ENCODE measurements at places on chromosomes 12 and 14.

DNA sequence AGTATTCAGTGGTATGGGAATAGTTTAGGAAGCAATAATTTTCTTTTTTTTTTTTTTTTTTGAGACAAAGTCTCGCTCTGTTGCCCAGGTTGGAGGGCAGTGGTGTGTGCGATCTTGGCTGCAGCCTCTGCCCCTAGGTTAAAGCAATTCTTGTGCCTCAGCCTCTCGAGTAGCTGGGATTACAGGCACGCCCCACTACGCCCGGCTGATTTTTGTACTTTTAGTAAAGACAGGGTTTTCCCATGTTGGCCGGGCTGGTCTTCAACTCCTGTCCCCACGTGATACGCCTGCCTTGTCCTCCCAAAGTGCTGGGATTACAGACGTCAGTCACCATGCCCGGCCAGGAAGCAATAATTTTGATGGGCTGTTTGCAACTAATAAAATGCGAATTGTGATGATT is 62.1 kb downstream of the ATG14 start:
- DNase-seq, result no peak

GRCh38 chr12:25583545-25583944 is 30.5 kb upstream of the LMNTD1 start:
- no peak for DNase-seq

- no peak for DNase-seq
These were observed 8.4 kb downstream of the FAM186A start for GRCh38 chr12:50387972-50388478.

GRCh38 chr14:68384881-68385280 is 408.0 kb downstream of the ZFP36L1 start:
- DNase-seq, result no peak

- DNase-seq, result no peak
These were observed 92.0 kb downstream of the ITPR2 start for GRCh38 chr12:26740991-26741390.

DNA sequence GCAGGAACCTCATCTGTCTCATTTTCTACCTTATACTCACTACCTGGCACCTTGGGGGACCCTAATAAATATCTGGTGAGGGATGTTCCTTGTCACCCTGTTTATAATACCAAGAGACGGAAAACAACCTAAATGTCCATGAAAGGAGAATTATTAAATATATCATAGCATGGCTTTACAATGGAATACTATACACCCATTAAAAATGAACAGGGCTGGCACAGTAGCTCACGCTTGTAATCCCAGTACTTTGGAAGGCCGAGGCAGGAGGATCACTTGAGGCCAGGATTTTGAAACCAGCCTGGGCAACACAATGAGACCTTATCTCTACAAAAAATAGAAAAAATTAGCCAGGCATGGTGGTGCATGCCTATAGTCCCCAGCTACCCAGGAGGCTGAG is 34.3 kb upstream of the SPPL3 start:
- no peak for DNase-seq

- no peak for DNase-seq
These were observed 21.2 kb downstream of the GPHB5 start for GRCh38 chr14:63297372-63298063.

GRCh38 chr14:102442241-102443211 is 67.0 kb downstream of the ANKRD9 start:
- no peak for DNase-seq

- no peak for DNase-seq
These were observed 57.7 kb downstream of the ARF6 start for GRCh38 chr14:49950275-49951228.

GRCh38 chr12:75479963-75480461 is 543 bp upstream of the GLIPR1 start:
- DNase-seq, result no peak

GRCh38 chr14:100091386-100091785 is 26.2 kb downstream of the EVL start:
- no peak for DNase-seq

GRCh38 chr14:85057221-85057620 is 472.7 kb upstream of the FLRT2 start:
- DNase-seq, result no peak

GRCh38 chr12:114371250-114371649 is 34.7 kb downstream of the TBX5 start:
- DNase-seq, result no peak

DNA sequence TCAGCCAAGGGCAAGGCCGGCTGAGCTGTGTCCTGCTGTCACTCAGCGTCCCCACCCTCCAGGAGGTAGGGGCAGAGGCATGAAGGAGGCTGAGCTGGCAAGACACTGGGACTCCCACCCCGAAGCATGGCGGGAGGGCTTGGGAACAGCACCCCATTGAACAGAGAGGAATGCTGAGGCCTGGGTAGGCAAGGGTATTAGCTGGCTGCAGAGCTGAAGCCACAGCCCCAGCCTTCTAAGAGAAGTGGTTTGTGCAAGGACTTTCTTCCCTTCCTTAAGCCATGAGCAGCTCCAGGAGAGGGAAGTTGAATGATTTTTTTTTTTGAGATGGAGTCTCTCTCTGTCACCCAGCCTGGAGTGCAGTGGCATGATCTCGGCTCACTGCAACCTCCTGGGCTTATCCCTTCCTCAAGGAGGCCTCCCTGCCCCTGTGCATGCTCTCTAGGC is 6.6 kb upstream of the CFAP73 start:
- DNase-seq, result no peak

DNA sequence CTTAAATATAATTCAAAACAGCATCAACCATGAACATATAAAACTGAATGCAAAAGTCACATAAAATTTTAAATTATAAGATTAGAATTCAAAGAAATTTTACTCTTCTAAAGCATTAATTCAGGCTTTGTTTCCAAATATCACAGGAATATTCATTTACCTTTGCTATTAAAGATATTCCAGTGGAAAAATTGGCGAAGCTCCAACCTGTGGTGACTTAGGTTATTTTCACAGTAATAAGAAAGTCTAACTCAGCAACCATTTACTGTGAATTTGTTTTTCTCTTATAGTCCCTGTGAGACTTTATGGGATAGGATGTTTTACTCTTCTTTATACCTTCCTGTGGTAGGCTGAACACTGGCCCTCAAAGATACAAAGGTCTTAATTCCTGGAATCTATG is 3.2 kb downstream of the WDR89 start:
- DNase-seq, result no peak

DNA sequence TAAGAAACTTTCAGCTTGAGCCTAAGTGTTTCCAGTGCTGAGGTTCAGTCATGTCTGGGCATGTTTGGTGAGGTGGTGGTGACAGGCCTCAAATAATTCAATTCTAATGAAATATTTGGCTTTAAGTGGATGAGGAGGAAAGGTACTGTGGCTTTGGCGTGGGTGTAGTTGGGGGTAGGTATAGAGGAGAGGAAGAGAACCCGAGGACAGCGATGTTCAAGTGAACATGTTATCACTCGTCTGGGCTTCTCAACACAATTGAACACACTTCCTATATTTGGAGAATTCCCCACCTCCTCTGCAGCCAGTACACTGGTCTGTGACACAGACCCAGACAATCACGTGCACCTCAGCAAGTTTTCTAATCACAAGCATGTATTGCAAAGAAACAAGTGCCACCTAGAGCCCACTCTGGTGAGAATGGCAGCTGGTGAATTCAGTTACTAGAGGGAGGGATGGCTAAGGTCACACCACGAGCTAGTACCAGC is 53.0 kb downstream of the IFNG-AS1 start:
- DNase-seq, result no peak

- no peak for DNase-seq
These were observed 154.0 kb downstream of the SOX5 start for GRCh38 chr12:23795494-23795893.

- DNase-seq, result no peak
These were observed 16.5 kb downstream of the HEBP1 start for GRCh38 chr12:12983420-12984035.

GRCh38 chr14:87131879-87132278 is 861.1 kb downstream of the GALC start:
- DNase-seq, result no peak

DNA sequence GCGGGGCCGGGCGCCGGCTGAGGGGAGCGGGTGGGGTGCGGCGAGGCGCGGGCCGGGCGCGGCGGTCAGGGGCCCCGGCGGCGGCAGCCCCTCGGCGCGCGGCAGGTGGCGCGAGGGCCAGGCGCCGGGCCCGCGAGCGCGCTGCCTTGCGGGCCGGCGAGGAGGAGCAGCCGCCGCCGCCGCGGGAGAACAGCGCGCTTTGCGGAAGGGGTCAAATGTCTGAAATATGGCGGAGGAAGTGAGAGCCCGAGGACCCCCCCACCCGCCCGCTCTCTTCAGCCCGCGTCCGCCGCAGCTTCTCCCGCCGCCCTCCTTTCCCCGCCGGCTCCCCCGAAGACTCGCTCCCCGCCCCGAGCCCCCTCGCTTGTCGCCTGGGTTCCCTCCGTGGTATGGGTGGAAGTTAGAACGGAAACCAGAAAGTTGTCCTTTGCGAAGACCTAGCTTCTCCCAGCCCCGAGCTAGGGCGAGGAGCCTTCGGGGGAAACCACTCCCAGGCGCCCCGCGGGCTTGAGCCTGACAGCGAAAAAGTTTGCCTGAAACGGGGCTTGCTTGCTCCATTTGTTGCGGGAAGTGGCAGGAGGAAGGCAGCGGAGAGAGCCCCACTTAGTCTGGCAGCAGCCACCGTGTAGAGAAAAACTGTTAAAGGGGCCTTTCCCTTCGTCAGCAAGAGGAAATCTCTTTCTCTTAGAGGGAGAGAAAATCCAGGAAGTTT is 551 bp downstream of the RAP1B start:
- DNase-seq, result peak; percentile 29

DNA sequence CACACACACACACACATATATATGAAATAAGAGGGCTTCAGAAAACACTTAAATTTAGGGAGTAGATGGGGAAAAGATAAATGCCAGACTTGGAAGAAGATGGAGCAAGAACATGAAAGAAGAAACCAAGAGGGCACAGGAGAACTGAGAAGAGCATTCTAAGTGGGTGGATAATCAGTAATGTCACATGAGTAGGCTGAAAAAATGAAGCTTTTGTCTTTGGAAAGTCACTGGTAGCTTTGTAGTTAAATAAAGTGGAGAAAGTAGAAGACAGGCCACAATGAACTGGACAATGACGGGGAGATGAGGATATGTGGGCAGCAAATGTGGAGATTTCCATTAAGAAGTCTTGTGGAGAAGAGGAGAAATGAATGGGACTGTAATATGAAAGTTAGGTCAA is 2.2 kb upstream of the ZC2HC1C start:
- no peak for DNase-seq

DNA sequence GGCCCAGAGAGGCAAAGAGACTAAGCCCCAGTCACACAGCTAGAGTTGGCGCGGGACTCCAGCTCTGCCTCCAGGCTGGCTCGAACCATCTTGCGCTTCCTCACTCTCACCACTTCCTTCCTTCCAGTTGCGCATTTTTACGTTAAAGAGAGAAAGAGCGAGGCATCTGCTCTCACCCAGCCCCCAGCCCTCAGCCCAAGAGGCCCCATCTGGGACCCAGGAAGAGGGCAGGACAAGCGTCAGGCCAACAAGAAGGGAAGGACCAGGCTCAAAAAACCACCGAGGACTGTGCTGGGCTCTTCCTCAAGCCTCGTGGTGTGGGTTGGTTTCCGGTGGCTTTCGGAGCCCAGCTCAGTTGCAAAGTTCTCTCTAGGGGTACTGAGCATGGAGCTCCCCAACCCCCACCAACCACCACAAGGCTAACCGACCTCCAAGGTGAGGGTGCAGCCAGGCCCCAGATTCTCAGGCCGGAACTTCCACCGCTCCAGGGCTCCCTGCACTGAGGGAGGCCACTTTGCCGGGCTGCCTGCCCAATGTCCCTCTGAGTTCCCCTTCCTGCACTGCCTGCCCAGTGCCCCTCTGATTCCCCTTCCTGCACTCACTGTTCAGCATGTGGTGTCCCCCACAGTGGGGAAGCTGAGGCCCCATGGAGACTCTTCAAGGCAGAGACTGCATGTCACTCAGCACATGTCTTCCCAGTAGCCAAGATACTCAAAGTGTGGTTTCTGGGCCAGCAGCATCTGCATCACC is 35.9 kb downstream of the TESC start:
- no peak for DNase-seq

DNA sequence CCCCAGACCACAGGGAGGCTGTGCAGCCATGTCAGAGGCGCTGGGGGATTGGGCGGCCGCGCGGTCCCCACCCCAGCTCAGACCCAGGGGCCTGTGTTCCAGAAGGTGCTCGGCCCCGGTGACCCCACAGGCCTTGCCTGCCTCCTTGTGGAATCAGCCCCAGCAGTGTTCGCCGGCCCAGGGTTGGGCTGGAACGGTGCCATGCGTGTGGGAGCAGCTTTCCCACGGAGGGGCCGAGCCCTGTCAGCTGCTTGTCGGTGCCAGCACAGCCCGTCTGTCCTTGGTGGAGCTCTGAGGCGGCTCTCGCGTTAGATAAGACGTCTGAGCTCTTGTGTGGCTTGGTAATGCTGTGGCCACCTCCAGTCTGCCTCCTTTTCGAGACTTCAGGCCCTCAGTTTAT is 8.5 kb downstream of the ZFYVE21 start:
- DNase-seq, result no peak

GRCh38 chr12:62192180-62192902 is 67.9 kb upstream of the USP15 start:
- peak; percentile 8 for DNase-seq

GRCh38 chr12:52007158-52007921 is 594 bp downstream of the TAMALIN start:
- DNase-seq, result peak; percentile 45

- DNase-seq, result no peak
These were observed 146.8 kb downstream of the CHST11 start for GRCh38 chr12:104603545-104603973.

DNA sequence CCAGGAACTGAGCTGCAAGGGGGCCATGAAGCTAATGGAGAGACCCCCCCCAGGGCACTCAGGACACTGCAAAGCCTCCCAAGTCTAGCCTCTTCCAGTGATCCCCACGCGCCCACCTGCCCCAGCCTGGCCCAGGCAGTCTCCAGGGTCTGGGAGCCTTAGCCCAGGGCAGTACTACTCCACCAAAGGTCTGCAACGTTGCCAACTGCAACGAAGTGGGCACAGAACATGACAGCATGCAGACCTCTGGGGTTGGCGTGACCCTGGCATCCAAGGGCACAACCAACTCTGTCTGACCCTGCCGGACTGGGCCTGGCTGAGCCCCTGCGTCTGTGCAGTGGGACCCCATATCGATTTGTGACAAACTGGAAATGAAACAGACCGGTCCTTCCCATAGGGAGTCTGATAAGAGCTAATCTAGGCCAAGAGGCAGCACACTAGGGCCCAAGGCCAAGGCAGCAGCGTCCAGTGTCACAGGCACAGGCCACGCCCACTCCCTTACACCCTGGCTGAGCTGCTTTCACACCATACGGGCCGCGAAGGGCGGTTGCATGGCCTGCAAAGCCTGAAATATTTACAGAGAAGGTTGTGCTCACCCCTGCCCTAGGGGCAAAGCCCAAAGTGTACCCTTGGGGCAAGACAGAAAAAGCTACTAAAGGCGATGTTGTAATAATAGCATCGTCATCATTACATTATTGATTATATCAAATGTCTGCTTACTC is 76.7 kb downstream of the NCOR2 start:
- no peak for DNase-seq

- no peak for DNase-seq
These were observed 124.4 kb downstream of the DAD1 start for GRCh38 chr14:22464422-22465142.

- no peak for DNase-seq
These were observed 949 bp downstream of the PLBD2 start for GRCh38 chr12:113359133-113359938.

GRCh38 chr12:27424631-27425230 is 21.8 kb upstream of the SMCO2 start:
- no peak for DNase-seq

Measured in stimulated activated CD8-positive, alpha-beta memory T cell treated with anti-CD3 and anti-CD28 coated beads, Interleukin-15, amount 100 ng/mL, for 4 hours (primary cell).